ENCODE measurements at places on chromosomes 2 and 18.

GRCh38 chr2:127085317-127085681, 21.7 kb downstream of the BIN1 start:
- DNase-seq = peak; percentile 65

GRCh38 chr18:1510542-1511179, 606.0 kb downstream of the ADCYAP1 start:
- no peak for DNase-seq

DNA sequence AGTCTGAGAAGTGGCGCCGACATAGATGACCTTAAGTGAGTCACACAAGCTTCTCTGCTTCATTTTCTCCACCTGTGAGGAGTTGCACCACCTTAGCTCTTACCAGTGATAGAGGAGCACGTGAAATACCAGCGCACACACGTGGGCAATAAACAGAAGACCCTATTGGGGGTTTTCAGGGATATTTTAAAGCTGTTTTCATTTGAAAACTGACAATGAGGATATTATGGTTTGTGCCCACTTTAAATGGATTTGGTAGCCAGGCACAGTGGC, 47.3 kb upstream of the FZD7 start:
- no peak for DNase-seq

GRCh38 chr2:209383212-209383611, 40.6 kb upstream of the MAP2 start:
- no peak for DNase-seq

DNA sequence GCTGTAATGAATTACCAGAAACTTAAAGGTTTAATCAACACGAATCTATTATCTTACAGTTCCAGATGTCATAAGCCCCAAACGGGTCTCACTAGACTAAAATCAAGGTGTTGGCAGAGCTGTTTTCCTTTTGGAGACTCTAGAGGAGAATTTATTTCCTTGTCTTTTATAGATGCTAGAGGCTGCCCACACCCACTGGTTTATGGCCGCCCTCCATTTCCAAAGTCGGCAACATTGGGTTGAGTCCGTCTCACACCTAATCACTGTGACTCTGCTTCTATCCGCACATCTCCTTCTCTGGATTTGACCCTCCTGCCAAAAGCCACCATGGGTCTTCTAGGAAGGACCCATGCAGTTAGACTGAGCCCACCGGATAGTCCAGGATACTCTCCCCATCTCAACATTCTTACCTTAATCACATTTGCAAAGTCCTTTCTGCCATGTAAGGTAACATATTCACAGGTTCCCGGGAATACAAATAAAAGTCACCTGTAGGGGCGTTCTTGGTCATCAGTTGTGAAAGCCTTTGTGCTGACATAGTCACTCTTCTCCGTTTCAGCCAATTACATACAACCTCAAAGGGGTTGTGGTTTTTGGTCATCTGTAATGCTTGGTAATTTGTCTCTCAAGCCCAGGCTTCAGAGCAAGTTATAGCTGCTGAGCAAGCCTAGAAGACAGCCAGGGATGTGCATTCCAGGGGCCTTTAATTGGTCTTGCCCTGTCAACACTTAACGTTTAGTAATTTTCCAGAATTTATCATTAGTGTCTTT, 179.4 kb downstream of the ANTXR1 start:
- DNase-seq = no peak

DNA sequence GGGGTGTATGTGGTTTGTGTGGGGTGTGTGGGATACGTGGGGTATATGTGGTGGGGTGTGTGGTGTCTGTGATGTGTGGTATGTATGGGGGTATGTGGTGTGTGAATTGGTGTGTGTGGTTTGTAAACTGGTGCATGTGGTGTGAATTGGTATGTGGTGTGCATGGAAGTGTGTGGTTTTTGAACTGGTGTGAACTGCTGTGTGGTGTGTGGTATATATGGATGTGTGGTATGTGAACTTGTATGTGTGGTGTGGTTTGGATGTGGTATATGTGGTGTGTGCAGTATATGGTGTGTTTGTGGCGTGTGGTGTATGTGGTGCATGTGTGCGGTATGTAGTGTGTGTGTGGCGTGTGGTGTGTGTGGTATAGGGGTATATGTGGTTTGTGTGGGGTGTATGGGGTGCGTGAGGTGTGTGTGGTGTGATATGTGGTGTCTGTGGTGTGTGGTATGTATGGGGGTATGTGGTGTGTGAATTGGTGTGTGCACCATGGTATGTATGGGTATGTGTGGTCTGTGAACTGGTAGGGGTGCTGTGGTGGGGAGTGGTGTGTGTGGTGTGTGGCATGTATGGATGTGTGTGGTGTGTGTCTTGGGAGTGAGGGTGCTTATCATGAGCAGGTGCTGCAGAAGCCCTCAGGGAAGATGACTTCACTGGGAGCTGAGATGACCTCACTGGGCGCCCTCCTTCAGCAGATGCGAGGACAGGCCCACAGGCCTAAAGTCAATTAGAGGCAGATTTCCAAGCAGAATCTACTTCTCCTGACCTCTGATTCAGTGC, 209.6 kb upstream of the TNP1 start:
- no peak for DNase-seq

DNA sequence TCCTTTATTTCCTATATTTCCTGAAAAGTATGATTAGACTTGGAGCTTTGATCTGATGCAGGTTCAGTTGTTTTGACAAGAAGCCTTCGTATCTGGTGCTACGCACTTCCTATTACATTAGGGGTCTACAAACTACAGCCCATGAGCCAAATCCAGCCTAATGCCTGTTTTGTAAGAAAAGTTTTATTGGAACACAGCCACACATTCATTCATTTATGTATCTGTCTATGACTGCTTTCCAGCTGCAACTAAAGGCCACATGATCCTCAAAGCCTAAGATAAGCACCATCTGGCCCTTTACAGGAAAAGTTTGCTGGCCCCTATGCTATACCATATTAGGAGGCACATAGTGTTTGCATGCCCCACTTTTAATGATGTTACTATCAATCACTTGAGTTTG, 26.0 kb downstream of the EIF2AK3 start:
- peak; percentile 73 for DNase-seq

DNA sequence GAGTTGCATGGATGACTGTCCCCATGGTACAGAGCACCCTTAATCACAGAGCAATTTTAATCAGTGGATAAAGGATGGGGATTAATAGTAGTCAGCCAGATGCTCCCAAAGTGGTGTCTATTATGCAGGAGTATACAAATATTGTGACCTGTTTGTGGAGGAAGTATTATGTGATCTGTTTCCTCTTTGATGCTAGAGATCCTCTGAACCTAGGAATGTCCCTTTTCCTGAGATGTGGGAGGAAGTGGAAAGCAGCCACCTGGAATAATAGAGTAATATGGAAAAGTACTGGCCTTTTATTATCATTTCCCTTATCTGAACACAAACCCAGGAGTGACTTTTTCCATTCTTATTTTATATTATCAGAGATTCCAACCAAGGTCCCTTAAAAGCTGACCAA, 94.2 kb upstream of the EFEMP1 start:
- no peak for DNase-seq

DNA sequence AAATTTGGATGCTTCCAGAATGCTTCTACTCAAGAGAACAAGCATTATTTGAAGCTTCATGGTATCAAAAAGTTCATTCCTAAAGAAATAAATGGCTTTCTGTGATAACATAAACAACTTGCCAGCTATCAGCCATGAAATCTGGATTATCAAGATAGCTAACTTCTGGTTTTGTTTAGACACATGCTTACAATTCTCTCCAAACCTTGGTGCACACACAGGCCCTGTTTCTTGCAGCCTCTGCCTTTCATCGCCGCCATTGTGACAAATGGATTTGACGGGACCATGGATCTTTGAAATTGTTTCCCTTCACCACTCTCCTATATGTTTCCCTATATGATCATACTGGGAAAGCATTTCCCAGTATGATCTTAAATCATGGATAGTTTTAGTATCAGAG, 47.9 kb upstream of the CABLES1 start:
- DNase-seq = no peak

DNA sequence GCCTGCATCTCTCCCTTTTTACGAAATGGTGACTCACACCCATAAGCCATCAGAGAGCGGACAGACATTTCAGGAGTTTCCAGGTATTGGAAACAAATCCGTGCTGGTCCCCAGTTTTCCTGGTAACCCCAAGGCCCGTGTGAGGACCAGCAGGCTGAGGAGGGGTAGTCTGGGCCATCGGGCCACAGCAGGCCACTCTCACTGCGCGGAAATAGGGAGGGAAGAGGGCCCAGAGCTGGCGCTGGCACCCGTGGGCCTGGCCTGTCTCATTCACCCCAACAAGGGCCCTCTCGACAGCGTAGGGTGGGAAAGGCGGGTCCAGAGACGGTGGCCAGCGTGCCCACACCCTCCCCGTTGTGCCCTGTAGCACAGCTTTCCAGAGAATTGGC, 13.7 kb upstream of the FAHD2A start:
- DNase-seq = no peak

DNA sequence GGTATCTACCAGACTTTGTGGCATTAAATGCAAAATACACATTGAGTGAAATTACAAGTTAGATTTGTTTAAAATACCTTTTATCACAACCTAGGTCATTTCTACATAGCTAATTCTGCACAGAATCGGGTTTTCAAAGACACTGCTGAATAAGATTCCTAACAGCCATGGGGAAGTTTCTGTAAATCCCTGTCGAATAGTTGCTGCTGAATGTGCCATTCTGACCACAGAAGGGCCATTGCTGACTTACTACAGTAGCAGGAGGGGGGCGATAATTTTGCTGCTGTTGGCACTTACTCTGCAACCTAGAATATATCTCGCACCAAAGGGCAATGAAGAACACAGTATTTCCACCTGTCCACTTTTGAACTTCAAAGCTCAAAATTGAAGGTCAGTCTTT, 232.8 kb downstream of the TCF4 start:
- no peak for DNase-seq

DNA sequence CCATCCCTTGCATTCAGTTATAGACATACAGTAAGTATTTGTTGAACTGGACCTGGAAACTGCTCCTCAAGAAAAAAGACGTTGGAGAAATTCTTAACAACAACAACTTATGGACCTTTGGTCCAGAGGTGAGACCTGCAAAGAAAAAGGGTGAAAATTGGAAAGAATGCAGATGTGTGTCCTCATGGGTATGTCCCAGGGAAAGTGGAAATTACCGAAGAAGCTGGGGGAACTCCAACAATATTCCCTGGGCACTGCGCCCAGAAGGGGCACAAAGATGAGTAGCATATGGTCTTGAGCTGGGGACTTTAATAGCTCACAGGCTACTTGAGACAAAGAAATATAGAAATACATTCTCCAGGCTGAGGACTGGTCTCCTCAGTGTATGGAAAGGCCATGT, 35.5 kb upstream of the YWHAQ start:
- no peak for DNase-seq

- DNase-seq = no peak
Measured at GRCh38 chr2:120653046-120653445, 82.6 kb upstream of the GLI2 start.

DNA sequence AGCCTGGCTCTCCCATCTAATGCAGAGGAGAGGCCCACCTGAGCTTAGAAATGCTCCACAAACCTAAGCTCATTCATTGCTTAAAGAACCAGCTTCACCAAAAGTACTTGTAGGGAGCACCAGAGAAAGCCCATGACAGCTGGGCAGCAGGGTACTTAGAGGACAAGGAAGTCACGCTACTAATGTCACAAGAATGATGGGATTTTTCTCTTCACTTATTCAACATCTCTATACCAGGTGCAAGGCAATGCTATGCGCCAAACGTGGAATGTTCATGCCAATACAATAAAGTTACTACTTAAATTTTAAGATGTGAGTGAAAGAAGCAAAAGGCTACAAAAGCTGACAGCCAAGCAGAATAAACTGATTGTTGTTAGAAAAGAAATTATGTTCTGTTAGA, 36.0 kb downstream of the LONRF2 start:
- DNase-seq = no peak

DNA sequence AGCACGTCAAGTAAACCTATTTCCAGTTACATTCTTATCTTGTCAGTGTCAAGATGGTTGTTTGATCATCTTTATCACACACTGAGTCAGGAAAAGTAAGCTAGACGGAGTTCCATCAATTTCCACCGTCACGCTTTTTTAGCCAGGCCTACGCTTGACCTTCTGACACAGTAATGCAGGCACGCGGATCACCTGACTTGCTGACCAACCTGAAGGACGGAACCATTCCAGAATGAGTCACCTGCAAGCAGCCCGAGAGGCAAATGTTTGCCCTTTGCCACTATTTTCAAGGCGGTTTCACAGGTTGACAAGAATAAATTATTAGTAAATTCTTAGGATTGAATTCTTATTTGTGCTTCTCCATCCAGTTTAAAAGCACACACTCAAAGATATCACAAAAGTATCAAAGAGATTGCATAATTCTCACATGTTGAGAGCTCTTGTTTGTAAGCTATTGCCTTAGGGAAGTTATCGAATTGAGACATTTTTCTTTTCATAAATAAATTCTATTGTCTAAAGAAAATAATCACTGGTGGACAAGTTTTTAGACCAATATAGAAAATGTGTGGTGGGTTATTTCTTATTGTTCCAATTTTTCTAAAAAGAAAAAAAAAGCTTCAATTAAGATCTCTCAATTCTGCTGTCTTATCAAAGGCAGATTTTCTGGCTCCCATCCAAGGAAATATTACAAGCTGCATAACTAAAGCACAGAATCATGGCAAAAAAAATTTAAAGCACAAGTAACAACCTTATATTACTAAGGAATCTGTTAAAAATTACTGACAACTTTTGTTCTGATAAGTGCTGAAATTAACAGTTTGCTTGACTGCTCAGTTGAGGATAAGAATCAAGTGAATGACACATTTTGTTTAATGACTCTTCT, 31.9 kb downstream of the UXS1 start:
- no peak for DNase-seq
